ENCODE measurements at places on chromosomes 7 and 10.
A peak's percentile ranks its signal among the peaks of the same experiment; 100 is the strongest.

DNA sequence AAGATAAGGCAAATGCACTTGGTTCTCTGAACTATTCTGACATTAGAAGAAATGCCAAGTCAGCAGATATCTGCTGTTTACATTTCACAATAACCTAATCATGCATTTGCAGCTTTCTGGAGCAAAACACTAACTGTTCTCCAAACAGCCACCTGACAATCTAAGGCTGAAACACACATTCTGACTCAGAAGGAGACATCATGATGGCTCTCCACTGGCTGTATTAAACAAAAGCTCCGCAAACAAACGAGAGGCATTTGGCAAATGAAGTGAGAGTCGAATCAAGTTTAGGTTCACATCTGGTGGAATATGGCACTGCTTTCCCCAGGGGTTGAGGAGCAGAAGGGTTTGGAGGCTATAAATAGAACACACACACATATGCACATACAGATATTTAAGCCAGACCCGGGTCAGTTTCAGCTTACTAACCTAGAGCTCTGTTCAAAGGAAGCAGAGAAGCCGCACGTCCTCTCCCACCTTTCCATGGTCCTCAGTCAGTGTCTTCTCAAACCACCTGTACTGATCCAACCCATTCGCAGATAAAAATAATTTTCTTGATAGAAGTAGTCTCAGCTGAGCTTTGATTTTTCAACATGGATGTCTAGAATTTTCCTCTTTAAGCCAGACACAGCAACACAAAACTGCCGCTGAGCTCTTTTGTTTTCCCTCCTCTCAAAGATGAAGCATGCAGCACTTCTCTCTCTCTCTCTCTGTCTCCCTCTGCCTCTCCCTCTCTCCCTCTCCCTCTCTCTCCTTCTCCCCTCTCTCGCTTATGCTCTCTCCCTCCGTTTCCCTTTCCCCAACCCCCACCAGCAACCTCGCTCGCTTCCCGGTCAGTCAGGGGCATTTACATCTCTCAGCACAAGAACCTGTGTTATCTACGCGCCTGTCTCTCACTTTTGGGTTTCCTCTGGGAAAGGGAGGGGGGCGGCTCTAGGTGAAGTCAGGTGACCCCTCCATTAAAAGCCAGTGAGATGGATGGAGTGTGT, 682.8 kb downstream of the MAGI2 start:
- DNase-seq = peak; percentile 20

DNA sequence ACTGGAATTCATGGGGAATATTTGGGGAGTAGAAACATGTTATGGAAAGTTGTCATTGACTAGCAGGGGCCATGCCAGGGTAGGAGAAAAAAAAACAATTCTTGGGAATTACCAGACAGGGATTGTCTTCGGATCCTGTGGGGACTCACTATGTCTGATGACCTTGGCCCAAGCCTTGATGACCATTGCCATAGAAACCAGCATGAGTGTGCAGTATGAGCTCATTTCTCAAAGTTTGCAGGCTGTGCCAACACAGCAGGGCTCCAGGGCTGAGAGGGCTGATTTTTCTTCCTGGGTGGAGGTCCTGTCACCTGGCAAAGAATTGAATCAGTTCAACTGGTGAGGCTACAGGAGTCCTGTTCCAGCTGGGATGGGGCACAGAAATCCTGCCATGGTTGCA, 198.3 kb downstream of the ADRA2A start:
- DNase-seq = no peak

GRCh38 chr10:114073395-114074186, 29.9 kb downstream of the ADRB1 start:
- DNase-seq = no peak

DNA sequence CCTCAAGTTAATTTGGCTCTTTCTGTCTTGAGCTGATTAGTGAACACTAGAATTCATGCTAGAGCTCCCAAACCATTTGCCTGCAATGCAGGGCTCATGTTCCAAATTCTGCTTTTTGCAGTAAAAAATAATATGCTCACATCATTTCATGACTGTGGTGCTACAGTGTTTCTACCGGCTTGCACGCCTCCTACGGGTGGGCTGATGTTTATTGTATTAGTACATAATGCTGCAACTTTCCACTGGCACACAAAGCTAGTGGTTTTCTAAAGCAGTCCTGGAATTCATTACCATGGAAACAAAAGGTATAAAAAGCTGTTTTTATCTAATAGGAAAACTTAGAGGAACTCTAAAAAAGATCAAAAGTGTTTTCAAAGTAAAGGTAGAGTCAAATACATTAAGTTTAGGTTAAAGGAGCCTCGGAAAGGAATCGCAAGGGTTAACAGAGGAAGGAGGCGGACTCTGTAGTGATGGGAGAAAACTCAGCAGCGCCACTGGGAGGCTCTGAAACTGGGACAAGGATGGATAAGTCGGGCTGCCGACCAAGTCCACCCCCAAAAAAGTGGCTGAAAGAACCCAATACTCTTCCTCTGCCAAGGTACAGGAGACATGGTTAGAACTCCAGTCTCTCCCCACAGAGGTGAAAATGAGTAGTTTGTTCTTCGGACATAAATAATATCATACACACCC, 25.9 kb downstream of the GRM8 start:
- no peak for DNase-seq

- DNase-seq = no peak
These were observed 28.3 kb downstream of the PTPRN2 start for GRCh38 chr7:158559356-158559755.

DNA sequence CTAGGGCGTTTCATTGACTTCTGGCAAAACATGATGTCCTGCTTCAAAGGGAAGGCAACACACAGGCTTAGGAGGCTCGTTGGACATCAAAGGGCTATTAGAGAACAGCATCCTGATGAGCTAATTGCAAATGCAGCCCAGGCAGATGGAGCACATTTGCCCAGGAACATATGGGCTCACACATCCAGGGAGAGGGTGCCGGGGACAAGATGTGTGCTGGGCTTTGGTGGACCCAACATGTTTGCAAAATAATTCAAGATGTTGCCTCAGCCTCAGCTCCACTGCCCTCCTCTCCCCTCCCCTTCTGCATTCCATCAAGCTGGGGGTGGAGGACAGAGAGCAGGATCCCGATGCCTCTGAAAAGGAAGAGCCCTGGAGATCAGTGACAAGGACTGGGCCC, 217.1 kb upstream of the ZMIZ1 start:
- DNase-seq = no peak

GRCh38 chr10:89165923-89166322, 41.2 kb downstream of the CH25H start:
- DNase-seq = no peak

DNA sequence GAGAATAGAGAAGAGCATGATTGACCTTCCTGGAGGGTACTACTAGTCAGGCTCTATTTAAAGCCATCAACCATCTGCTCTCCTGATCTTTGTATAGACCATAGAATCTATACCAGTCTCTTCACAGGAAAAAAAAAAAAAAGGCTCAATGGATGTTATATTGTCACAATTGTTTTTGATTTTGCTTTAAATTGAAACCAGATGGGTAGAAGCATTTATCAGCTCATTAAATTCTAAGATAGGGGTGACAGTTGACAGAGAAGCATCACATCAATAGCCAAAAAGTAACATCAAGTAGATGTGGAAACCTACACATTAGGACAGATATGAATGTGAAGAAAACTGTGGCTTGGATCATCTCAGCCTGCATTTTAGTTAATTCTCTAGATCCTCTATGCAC, 558.9 kb upstream of the MBL2 start:
- no peak for DNase-seq

DNA sequence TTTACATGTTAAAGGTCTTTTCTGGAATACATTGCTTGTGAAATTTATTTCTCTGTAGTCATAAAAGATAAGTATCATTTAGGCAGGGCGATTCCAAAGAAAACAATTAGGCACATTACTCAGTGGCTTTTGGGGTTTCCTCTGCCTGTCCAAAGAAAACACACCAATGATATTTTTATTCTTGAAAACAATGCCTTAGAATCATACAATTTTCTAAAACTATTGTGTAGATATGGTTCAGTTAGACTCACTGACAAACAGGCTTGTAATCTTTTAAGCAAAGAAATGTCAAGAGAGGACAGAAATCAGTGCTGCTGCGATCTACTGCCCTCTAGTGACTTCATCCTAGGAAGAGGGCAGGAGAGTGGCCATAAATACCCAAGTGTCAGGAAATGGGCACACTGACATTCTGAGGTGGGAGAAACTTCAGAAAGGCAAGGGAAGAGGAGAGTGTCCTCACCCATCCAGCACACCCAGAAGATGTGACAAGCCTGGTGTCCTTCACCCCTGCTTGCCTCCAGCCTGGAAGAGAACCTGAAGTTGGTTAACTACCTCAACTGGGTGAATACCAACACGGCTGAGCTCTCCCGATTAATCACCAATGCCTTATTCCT, 120.5 kb downstream of the GALNT11 start:
- DNase-seq = peak; percentile 1

GRCh38 chr7:5646846-5647245, 134.6 kb downstream of the RNF216 start:
- DNase-seq = no peak

DNA sequence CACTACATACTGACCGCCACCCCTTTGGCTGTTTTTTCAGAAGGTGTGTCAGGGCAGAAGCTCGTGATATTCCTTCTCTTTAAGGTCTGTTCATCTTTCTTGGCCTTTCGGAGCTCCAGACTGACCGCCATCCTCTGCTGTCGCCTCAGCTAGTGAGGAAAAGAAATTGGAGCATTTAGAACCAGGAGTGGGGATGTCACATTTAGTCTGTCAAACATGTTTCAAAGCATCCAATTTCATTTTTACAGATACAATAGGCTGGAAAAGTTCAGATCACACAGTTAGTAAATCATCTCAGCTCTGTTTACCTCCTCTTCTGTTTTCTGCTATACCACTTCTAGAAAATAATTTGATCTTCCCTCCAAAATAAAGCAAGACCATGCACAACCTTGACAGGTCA, 4.8 kb downstream of the KPNA7 start:
- no peak for DNase-seq

DNA sequence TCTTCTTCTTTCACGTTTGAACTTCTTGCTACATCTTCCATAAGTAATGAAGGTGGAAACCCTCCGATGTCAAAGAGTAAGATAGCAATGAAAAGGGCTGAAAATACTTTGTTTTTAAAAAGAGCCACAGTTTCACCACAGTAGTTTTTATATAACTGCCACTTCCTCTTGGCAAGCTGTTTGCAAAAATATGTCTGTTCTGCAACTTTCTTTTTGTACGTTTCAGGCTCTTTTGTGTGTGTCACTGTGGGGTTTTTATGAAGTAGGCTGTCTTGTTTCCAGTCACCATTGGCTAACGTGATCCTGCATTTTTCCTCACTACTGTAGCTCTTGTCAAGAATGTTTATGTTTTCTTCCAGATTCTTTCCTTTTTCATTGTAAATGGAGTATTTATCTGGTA, 55.6 kb downstream of the SLC16A9 start:
- no peak for DNase-seq

DNA sequence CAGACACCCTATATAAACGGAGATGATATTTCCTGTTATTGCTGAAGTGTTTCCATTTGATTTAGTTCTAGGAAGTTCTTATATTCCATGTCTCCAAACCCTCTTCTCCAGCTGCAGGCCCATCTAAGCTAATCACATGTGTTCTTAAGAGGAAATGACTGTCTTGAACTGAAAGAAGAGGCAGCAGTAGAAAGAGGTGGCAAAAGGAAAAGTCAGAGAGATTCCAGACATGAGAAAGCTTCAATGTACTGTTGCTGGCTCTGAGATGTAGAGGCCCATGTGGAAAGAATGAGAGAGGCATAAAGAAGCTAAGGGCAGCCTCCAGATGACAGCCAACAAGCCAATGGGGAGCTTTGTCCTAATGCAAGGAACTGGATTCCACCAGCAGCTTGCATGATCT, 287.2 kb downstream of the GFRA1 start:
- no peak for DNase-seq

DNA sequence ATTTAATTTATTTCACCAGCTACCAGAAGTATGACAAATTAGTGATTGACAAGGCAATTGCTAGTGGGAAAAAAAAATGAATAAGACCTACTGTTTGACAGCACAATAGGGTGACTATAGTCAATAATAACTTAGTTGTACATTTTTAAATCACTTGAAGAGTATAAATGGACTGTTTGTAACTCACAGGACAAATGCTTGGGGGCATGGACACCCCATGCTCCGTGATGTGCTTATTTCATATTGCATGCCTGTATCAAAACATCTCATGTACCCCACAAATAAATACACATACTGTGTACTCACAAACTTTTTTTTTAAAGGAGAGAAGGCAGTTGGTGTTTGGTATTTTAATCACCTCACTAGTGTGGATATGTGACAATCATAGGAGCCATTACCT, 181.1 kb downstream of the CACNB2 start:
- DNase-seq = no peak

- DNase-seq = no peak
These were observed 353.4 kb upstream of the FZD8 start for GRCh38 chr10:35995485-35995884.

- no peak for DNase-seq
These were observed 1059.1 kb downstream of the SORCS3 start for GRCh38 chr10:105700218-105700617.

GRCh38 chr7:129457101-129457500, 22.9 kb downstream of the STRIP2 start:
- no peak for DNase-seq

DNA sequence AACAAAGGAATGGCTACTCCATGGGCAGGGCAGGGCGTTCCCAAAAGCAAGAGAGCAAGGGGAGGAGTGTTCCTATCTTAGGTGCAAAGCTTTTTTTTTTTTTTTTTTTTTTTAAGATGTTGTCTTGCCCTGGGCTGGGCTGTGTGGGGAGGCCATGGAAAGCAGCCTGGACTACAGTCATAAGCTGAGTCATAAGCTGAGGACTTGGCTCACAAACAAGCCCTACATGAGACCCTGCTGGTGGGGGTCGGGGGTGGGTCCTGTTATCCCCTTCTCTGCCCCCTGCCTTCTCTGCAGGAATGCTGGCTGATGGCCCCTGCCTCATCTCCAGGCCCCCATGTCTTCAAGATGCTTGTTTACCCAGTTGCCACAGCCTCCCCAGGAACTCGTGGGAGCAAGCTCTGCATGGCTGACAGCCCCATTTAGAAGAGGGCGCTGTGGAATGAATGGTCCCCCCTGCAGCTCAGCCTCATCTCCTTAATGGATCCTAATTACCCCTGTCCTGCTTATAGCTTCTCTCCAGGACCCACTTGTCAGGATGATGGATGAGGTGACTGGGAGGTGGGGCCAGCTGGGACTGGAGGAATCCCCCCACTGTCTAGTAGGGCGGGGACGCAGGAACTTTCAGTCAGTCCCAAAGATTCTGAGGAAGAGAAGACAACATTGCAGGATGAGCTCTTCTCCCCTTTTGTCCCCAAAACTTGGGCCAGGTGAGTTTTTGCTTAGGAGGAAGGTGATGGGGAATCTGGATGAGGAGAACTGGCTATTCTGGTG, 340.8 kb upstream of the PODXL start:
- no peak for DNase-seq

- DNase-seq = no peak
These were observed 22.6 kb upstream of the VDAC2 start for GRCh38 chr10:75187961-75188426.

GRCh38 chr10:107269626-107270025, 105.1 kb upstream of the SORCS1 start:
- no peak for DNase-seq

- DNase-seq = no peak
These were observed 806 bp upstream of the VIPR2 start for GRCh38 chr7:159145490-159145855.

- DNase-seq = peak; percentile 23
These were observed at the start of gene EPHA1 for GRCh38 chr7:143408686-143409561. Gene EPHA1, minus strand, starts transcription at chr7:143408856. Its CDS starts 51 bp downstream, at chr7:143408805.

Data from NCI-H2081 treated with DMSO at 0.1 percent for 48 hours (cell line).